Fibroblast of upper back skin (primary cell): ENCODE measurements at places on chromosomes 2 and 18.
A peak's percentile ranks its signal among the peaks of the same experiment; 100 is the strongest.

GRCh38 chr2:212384027-212384426 lies 154.6 kb downstream of the ERBB4 start:
- no peak for DNase-seq

- no peak for DNase-seq
Measured at GRCh38 chr18:1968801-1969498, 602.4 kb downstream of the METTL4 start.

GRCh38 chr2:10196110-10196892 lies 73.8 kb downstream of the RRM2 start:
- DNase-seq = no peak

DNA sequence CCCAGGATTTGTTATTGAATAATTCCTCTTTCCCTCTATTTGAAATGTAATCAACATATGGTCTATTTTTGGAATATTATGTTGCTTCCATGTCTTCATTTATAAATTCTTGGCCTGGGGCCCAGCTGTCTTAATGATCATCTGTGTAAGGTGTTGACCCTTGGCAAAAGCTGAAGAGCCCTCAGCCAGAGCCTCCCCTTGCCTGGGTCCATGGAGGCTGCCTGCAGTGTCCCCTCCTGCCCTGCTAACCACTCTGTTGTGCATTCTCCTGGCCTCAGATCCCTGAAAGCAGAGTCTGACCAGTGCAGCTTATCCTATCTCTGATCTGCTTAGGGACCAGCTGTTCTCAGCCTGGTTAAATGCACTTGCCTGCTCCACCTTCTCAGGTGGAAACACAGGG lies 226.1 kb upstream of the APCDD1 start:
- no peak for DNase-seq

GRCh38 chr18:63095768-63096167 lies 223.8 kb downstream of the BCL2 start:
- DNase-seq = no peak

DNA sequence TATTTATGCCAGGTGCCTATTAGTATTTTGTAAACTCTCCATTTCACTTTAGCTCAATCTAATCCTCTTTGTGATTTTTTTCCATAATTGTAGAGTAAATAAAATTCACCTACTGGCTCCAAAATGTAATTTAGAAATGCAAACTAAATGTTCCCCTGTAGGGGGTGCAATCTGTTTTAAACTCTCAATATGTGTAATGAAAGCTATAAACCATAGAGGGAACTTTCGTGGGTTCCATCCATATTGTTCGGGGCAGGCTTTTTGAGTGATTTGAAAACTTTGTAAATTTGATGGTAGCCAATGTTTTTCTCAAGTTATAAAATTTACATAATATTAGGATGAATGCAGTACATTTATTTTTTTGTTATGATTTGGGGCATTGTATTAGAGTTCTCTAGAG lies 49.4 kb downstream of the TSPYL6 start:
- peak; percentile 55 for DNase-seq
